Femur (tissue), 1 donor: ENCODE measurements at places on chromosomes 2 and 18.

GRCh38 chr18:26960911-26961310 is 95.4 kb upstream of the AQP4 start:
- no peak for DNase-seq

DNA sequence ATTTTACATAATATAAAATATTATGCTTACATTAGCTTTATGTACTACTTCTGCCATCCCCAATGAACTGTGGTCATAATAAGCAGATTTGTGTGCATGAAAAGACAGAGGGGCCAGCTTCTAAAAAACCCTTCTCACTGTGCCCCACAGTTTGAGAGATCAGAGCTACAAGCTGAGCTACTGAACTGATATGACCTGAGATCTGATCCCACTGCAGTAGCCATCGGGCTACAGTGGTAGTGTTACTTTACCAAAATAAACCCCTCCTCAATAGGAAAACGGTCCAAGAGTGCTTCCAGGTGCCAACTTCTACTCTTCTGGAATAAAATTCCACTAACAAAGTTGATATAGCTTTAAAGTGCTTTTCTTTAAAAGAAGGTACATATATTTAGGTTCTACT is 43.1 kb downstream of the IKZF2 start:
- no peak for DNase-seq

DNA sequence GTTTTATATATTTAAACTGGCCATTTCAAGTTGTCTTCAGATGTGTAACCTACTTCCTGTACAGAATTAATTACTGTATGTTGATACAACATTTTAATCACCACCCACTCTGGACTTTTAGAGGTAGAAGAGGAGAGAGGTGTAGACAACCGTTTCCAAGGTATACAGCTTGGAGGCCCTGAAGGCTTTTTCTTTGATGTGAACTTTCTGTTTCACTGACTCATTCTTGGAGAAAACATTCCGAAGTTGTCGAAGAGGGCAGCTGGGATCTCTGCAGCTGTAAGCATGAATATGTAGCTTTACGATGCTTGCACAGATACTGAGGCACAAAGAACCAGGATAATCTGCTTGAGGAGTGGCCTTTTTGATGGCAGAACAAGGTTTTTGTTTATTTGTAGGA is 137.0 kb downstream of the NCKAP5 start:
- DNase-seq, result no peak

GRCh38 chr2:150357770-150358467 is 129.5 kb downstream of the RND3 start:
- DNase-seq, result no peak

GRCh38 chr18:25399554-25399953 is 47.6 kb upstream of the ZNF521 start:
- DNase-seq, result no peak

DNA sequence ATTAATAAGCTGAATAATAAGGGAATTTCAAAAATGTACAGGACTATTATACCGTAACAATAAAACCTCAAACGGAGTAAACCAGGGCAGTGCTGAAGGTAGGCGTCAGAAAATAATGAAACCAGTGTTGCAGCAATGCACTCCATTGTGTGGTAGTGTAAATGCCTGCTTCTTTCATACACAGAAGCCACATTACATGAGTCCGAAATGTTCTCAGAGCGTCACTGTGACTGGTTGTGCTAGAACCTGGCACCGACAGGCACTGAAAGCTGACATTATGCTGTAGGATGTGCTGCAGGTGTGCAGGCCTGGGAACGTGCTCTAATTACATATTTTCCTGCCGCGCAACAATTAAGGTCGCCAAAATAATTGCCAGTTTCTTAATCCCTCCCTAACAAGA is 53.3 kb downstream of the ZEB2 start:
- DNase-seq, result no peak

DNA sequence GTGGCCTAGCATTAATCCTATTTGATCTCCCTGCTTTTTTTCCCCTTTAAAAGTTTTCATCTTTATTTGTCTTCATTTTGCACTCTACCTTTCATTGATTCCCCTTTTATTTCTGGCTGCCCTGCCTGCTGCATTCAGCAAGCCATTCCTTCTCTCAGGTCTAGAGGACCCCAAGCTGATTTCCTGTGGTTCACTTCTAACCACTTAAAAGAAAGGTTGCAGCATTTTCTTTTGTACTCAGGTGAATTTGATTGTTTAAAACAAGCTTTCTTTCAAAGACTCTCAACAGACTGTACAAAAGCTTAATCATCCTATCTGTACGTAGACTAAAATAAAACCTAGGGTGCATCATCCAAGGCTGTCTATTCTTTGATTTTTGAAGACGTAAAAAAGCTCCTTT is 160.3 kb downstream of the CSRNP3 start:
- DNase-seq, result no peak

- no peak for DNase-seq
These were observed 114.8 kb upstream of the ALKAL2 start for GRCh38 chr2:402721-403120.

- DNase-seq, result no peak
These were observed 44.4 kb downstream of the SPATS2L start for GRCh38 chr2:200350850-200351285.

DNA sequence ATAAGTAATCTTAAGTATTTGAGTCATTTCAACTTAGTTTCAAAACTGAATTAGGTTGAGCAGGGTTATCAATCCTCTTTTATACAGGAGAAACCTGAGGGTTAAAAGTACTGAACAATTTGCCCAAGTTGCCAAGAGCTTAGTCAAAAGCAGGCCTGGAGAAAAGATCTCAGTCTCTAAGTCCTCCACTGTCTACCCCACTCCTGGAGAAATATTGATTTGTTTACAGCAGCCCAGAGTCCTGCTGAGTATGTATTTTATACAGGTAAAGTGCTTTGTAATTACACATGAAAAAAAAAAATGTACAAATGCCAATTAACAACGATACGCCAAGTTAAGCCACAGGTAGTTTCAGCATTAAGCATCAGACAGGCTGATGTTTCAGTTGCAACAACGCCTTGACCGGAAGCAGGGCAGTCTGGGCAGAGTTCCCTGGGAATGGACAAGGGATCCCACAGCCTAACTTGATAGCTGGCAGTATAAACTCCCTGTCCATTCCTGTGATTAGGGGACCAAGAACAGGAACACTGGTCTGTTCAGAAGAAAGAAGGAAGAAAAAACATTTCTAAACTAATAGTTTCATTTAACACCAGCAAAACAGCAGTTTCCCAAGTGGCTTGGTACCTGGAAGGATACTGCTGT is 132.9 kb downstream of the MYO5B start:
- no peak for DNase-seq

DNA sequence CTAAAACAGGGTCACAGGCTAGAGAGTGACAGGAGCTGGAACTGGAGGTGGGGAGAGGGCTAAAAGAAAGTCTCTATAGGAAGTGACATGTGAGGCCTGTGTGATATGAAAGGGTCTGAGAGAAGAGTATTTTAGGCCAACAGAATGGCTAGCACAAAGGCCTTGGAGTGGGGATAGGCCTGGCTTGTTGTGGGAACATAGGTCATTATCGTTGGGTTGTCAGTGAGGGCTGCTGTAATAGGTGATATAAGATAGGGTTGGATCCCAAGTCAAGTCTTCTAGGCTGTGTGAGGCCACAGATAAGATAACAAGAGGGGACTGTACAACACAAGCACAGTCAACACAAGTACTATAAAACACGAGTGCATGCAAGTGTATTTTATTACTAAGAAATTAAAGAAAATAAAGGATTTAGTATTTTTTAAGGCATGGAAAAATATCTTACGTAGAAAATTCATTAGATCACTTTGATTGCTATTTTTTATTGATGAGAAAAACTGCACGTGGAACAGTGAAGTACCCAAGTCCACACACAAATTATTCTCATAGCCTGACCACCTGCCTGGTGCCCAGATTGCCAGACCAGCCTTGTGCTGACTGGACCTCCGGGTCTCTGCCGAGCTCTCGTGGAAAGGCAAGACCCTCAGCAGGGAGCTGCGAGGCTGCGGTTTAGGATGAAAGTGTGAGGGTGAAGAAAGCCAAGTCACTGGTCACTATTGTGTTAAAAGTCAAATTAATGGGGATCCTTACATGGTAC is 14.1 kb downstream of the LTBP1 start:
- no peak for DNase-seq

GRCh38 chr2:145644820-145645302 is 1124.9 kb upstream of the ZEB2 start:
- DNase-seq, result no peak

GRCh38 chr2:36476411-36476810 is 120.8 kb downstream of the CRIM1 start:
- DNase-seq, result no peak

DNA sequence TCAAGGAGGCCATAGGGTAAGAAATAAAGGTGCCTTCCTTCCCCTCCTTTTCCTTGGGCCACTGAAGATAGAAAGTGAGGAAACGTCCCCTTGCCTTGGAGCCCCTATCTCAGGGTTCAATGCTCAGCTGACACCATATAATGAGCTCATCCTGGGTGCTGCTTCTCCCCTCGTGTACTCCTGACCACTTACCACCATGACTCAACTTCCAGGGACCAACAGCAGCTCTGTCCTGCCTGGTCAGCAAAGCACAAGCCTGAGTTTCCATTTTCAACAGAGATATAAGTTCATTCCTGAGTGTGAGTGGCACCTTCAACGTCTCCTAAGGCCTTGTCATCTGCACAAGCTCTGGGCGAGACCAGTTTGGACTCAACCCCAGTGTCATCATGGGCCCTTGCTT is 151.2 kb downstream of the CAPN13 start:
- DNase-seq, result no peak

GRCh38 chr2:8028981-8029380 is 652.9 kb upstream of the ID2 start:
- DNase-seq, result no peak

- no peak for DNase-seq
These were observed 26.6 kb upstream of the SEH1L start for GRCh38 chr18:12921178-12921577.

GRCh38 chr2:218187296-218188015 is 20.7 kb upstream of the CXCR1 start:
- DNase-seq, result peak; percentile 84

DNA sequence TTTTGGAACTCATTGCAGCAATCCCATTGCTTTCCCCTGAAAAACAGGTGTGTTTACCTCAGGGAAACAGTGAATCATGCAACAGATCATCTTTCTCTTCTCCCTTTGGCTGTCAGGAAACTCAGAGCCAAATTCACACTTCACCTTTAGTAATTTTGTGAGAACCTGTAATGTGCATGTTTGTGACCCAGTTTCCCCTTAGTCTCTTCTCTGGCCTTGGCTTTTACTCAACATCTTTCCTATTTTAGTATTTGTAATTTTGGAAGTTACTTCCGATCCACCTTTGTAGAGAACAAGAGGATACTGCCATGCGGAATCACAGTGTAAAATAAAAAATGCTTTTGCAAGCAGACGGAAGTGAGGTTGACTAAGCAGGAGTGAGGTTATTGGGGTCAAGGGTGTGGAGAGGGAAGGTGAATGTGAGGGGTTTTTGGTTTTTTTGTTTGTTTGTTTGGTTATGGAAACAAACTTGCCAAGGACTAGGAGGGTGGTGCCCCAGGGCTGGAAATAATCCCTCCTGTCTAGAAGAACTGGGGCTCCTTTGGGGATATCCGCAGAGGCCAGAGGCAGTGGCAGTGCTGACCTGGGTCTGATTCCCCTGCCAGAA is 14.0 kb downstream of the ASPRV1 start:
- DNase-seq, result no peak

GRCh38 chr2:64792300-64792699 is 138.6 kb upstream of the SERTAD2 start:
- DNase-seq, result no peak

- DNase-seq, result peak; percentile 43
These were observed 10.5 kb upstream of the CDK15 start for GRCh38 chr2:201795607-201796477.

- DNase-seq, result peak; percentile 42
These were observed 166.5 kb downstream of the SEPTIN10 start for GRCh38 chr2:109447251-109447661.

DNA sequence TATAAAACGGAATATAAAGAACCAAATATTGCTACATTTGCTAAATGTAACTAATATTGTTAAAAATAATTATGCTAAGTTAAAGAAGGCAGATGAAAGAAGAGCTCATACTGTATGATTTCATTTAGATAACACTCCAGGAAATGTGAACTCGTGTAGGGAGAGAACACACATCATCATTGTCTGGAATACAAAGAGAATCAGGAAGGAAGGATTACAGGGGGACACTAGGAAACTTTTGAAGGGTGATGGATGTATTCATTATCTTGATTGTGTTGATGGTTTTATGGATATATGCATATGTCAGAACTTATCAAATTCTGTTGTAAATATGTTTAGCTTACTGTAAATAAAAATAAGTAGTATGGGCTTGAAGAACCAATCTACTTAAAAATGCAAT is 104.1 kb upstream of the TRIB2 start:
- DNase-seq, result no peak

DNA sequence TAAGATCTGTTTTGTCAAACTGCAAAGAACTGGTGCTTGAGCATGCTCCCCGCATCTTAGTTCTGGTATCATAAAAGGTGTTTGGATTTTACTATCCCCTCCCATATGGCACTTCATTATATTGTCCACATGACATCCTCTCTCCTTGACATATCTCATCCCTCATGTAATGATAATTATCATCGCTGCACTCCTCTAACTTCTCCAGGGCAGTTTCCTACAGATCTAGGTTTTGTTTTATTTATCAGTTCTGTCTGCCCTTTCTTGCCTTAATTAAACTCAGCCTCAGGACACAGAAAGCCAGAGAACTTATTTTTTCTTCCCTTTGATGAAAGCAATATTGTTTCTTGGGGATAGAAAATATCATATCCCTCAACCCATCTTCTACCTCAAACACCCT is 129.6 kb upstream of the DDX18 start:
- no peak for DNase-seq

DNA sequence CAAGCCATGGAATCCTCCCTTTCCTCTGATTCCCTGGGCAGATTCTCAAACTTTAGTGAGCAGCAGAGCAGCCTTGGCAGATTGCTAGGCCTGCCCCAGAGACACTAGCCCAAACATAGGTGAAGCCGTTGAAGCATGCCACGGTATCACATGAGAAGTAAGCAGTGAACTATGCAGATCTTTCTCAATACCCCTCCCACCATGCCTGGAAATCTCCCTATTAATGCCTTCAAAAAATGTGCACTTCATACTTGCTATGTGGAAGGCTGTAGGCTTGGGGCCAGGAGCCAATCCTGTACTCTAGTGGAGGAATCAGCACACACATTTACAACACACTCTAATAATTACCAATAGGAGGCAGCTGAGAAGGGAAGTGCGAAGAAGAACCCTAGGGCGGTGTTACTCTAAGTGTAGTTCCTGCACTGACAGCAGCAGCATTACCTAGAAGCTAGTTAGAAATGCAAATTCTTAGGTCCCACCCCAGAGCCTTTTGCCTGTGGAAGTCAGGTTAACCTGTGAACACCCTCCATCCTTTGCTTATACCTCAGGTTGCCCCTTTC is 305.1 kb upstream of the SPRED2 start:
- DNase-seq, result no peak

- peak; percentile 14 for DNase-seq
These were observed 5.1 kb downstream of the DLX2 start for GRCh38 chr2:172097557-172098131.

- no peak for DNase-seq
These were observed 49.3 kb downstream of the COL6A3 start for GRCh38 chr2:237364655-237365054.
